ENCODE measurements at places on chromosomes 3 and 15.

GRCh38 chr15:66782785-66783184 lies 80.7 kb downstream of the SMAD6 start:
- no peak for DNase-seq

DNA sequence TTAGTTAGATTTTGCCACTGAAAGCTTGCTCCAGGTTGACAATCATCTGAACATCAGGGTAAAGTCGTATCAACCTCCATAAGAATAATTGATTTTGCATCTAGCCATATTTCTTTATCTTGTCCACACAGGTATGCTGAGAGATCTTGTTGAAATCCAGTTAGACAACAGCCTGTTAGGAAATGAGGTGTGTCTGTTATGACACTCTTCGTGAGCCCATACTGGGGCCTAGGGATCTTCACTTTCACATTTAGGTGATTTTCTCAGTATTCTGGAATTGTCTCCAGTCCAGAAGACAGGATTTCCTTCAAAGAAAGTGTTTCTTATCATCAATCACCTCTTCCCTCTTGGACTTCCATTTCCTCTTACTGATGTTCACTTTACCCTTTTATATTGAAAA lies 18.1 kb downstream of the DNAJB11 start:
- no peak for DNase-seq

DNA sequence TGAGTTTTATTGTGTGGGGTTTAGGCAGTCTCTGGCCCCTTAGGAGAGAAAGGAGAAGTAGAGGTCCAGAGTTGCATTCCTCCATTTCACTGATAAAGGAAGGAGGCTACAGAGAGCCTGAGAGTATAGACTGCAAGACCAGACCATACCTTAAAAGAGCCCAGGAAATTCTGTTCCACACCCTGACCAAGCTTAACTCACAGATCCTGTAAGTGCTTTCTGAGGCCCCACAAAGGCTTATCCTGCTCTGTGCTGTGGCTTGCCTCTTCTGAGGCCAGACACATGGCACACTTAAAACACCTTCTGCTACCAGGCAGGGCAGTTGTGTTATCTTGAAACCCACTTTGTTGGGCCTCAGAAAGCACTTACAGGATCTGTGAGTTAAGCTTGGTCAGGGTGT lies 39.2 kb upstream of the LEKR1 start:
- DNase-seq = peak; percentile 37

GRCh38 chr3:30511524-30512251 lies 94.7 kb upstream of the TGFBR2 start:
- DNase-seq = no peak

- DNase-seq = no peak
These were observed 400.2 kb downstream of the SOX2 start for GRCh38 chr3:182111967-182112366.
